ENCODE measurements at places on chromosomes 16 and 17.

- no peak for DNase-seq
Measured at GRCh38 chr17:63542218-63542545, 8.1 kb upstream of the DCAF7 start.

- no peak for DNase-seq
Measured at GRCh38 chr16:71848622-71849021, 2.8 kb downstream of the ATXN1L start.

DNA sequence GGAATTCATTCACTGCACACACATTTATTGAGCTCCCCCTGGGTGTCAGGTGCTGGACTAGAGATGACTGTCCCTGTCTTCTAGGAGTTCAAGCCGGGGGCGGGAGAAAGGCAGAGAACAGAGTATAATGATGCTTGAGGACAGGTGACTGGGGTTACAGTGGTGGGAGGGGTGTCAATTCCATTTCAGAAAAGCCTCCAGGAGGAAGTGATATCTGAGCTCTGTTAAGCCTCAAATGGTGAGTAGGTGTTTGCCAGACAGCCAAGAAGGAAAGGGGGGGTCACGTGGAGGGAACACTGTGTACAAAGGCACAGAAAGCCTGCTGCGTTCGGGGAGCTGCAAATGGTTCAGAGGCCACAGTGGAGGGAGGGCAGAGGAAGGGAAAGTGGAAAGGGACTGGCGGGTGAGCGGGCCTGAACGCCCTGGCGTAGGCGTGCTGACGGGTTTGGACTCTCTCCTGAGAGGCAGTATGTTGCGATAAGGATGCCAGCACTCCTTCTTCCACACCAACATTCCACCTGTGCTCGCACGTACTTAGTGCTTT, 9.7 kb upstream of the NXPH3 start:
- no peak for DNase-seq

DNA sequence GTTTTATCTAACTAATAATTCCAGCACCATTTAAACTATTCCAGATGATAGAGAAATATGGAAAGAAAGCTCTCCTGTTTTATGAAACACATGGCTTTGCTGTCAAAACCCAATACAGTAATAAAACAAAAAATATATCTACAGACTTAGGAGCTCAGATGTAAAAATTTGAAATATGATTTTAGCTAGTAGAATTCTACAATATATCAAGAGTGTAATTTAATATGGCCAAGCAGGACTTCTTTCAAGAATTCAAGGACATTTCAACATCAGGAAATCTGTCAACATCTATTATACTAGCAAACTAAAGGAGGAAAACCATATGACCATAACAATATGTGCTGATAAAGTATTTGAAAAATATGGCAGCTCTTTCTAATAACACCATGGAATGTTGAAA, 57.5 kb downstream of the CCDC182 start:
- DNase-seq: no peak

- DNase-seq: no peak
Measured at GRCh38 chr17:17672453-17673368, 8.5 kb upstream of the RAI1 start.
